ENCODE measurements at places on chromosomes 3 and 15.
A peak's percentile ranks its signal among the peaks of the same experiment; 100 is the strongest.

- DNase-seq: no peak
Observed at GRCh38 chr3:17070161-17070959, 185.6 kb downstream of the PLCL2 start.

- DNase-seq: no peak
Observed at GRCh38 chr3:29826712-29827111, 545.8 kb downstream of the RBMS3 start.

GRCh38 chr15:99450896-99451358, 114.9 kb upstream of the MEF2A start:
- peak; percentile 67 for DNase-seq

DNA sequence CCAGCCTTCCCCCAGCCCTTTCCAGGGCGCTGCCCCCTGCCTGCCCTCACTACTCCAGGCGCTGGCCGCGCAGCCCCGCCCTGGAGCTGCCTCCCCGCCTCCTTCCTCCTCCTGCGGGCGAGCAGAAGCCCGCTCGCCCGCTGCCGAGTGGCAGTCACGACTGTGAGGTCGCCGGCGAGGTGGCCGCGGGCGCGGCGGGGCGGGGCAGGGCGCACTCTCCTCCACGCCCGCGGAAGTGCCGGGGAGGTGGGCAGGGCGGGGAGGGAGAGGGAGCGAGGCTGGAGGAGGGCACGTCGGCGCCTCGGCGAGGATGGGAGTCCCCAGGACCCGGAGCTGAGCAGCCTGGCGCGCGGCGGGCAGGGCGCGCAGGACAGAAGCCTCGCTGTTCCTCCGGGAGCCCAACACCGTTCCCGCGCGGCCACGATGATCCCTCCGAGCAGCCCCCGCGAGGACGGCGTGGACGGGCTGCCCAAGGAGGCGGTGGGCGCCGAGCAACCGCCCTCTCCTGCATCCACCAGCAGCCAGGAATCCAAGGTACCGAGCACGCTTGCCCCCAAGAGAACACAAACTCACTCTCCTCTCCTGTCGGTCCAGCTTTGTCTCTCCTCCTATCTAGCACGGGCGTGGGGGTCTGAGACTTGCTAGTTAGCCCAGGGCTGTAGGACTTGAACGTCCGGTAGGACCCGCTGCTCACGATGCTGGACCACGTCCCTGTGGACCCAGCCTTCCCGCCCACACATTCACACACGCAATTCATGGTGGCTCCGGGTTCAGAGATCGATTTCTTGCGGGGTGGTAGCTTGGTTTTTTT, at the start of gene STAC:
Gene STAC (plus strand): TSS at position 284 of the 811 bp plus-strand sequence. CDS start 140 bp downstream, at position 424.
- DNase-seq: peak; percentile 26

- DNase-seq: no peak
Observed at GRCh38 chr3:111159391-111159790, 87.8 kb downstream of the NECTIN3 start.

DNA sequence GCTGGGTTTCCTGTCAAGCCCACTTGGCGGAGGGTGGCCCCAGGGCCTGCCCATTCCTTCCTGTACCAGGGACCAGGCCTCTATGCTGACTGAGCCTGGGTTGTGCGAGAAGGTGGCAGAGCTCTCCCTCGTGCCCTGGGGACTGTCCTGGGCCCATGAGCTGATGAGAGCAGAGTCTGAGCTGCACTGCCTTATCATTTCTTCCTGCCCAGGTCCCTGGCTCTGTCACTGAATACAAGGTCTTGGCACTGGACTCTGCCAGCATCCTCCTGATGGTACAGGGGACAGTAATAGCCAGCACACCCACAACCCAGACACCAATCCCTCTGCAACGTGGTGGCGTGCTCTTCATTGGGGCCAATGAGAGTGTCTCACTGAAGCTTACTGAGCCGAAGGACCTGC, 7.5 kb downstream of the MPI start:
- DNase-seq: no peak

GRCh38 chr3:177201700-177202397, 4.6 kb upstream of the TBL1XR1 start:
- no peak for DNase-seq

GRCh38 chr15:60679256-60679655, 200.3 kb upstream of the ICE2 start:
- no peak for DNase-seq

DNA sequence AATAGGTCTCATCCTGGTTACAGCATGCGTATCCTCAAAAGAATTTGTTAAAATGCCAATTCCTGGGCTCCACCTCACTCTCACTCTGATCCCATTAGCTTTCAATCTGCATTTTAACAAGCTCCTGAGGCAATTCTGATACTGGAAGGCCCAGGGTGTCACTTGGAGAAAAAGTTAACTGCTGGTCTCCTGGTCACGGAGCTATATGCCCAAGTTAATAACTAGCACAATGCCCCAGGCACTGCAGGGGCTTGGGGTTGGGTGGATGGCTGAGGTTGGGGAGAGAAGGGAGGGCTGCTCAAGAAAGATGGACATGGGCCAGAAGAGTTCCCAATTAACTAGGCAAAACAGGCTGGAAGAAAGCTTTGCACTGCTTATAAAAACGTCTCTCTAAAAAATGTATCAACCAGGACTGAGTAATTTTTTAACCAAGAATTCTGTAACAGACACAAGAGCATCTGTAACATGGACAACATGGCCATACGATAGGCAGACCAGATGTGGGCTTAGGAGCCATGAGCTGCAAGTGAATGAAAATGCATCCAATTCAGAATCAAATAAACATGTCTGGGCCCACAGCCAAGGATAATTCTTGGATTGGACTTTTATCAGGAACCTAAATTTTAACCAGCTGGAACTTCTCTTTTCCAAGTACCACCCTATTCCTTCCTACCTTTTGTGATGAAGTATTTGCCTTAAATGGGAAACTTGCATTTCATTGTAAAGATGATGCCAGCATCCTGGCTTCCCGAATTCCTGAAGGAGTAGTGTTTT, 4.2 kb downstream of the IL17RD start:
- DNase-seq: no peak

- no peak for DNase-seq
Observed at GRCh38 chr3:169241630-169241990, 421.9 kb downstream of the MECOM start.

GRCh38 chr3:114775395-114775794, 371.7 kb downstream of the ZBTB20 start:
- DNase-seq: no peak

- DNase-seq: no peak
Observed at GRCh38 chr3:164113371-164114332, 964.6 kb downstream of the SI start.

DNA sequence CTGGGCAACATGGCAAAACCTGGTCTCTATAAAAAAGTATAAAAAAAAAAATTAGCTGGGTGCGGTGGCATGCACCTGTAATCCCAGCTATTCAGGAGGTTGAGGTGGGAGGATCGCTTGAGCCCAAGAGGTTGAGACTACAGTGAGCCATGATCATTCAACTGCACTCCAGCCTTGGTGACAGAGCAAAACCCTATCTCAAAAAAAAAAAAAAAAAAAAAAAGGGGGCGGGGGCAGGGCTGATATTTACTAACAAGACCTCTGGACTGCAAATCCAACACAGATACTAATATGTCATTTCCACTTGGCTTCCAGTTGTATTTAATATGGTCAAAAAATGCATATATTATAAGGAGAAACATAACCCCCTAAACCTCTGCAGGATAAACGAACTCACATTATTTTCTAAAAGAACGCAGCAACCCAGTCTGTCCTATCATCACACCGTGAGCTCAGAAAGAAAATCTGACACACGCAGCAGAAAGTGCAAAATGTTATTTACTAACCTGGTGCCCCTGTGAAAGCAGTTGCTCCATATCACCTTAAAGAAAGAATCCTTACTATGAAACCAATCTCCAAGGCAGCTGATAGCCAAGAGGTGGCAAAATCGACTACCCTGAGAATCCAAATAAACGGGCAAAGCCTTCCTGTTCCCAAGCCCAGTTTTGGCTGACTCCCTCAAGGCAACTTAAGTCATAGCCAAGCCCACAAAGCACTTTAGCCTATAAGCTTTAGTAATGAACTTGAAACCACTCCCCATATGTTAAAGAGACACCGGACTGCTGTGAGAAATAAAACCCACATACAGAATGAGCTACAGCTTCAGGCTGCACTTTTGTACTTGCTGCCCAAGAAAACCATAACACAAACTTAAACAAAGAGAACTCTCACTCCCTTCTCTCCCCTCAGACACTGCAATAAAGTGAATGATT, 39.3 kb downstream of the PLD1 start:
- no peak for DNase-seq

DNA sequence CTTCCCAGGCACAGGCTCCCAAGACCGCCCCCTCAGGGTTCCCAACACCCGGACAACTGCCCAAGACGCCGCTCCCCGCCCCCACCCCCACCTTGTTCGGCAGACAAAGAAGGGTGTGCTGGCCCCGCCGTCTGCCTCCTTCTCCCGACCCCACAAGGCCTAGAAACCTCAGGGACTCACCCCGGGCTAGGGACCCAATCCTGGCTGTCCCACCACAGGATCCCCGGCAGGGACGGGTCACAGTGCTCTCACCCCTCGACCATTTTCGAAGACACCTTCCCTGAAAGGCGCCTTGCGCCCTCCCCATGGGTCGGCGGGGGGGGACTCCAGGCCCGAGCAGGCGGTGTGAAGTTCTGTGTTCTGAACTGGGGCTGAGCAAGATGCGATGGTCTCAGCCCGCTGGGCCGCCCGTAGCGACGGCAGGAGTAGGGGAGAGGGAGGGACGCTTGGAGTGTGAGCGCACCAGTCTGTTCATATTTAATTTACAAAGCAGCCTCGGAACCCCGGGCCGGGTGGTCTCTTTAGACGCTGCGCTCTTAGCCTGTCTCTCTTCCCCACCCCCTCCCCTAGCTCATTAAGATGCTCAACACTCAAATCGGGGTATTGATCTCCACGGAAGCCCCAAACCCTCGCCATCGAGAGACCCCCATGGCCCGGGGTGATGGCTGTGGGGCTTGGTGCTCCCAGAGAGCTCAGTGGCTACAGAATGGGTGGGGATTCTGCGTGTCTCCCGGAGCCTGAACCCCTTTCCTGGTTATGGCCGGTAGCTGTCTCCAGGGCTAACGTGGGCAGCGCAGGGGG, 1.4 kb upstream of the ISLR2 start:
- no peak for DNase-seq

- no peak for DNase-seq
Observed at GRCh38 chr3:186622651-186623310, 9.9 kb downstream of the AHSG start.

DNA sequence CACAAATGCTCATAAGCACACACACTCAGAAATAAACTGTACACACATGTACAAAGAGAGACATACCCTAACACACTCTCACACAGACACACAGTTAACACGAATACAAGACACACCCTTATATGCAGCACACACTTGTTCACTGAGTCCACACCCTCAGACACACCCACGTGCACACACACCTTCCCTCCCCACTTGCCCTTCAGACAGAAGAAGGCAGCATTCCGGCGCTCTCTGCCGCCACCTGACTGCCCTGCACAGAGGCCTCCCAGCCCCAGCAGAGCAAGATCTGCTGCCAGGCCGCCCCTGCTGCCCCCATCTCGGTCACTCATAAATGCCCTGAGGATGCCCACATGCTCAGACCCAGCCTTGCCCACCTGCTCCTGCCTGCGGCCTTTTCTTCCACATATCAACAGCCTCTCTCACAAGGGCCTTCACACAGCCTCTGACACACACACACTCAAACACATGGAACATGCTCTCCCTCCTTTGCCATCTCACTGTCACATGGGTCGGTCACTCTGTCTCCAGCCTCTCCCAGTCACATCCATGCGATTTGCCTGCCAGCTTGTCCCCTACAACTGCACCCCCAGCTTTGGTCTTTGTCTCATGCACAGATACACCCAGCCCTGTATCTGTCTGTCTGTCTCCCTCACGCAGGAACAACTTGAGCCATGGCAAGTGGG, 71.1 kb downstream of the EPHB3 start:
- DNase-seq: no peak

GRCh38 chr3:15859507-15860013, 61.8 kb upstream of the ANKRD28 start:
- DNase-seq: peak; percentile 86

- DNase-seq: no peak
Observed at GRCh38 chr3:38582941-38583645, 66.4 kb downstream of the SCN5A start.

GRCh38 chr3:50652709-50653108, 22.0 kb upstream of the DOCK3 start:
- peak; percentile 69 for DNase-seq

GRCh38 chr3:180457225-180457624, 144.7 kb upstream of the TTC14 start:
- no peak for DNase-seq

DNA sequence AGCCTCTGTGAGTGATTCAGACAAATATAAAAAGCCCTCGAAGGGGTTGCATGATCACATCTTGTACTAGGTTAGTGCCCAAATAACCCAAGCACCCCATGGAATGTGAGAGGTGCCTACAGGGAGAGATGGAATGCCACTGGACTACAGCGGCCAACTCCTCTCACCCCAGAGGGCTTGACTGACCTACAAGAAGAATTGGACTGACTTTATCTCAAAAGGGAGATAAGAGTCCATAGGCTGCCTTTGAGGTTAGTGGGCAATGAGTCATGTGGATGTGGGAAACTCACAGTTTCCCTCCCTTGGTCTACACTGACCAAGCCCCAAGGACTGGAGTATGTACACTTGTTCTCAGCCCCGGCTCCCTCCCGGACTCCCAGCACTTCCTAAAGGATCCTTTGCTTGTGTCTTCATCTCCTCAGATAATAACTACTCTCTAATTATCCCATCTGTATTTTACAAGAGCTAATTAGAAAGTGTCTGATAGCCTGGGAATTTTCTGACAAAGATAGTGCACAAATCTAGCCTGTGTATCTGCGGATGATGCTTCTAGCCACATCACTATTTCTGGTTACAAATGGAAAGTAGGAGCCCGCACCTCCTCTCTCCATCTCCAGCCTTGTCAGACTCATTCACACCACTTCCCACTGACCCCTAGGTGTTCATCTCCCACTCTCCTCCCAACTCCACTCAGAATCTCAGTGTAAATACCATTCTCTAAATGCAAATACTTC, 547.8 kb upstream of the TBL1XR1 start:
- DNase-seq: no peak

DNA sequence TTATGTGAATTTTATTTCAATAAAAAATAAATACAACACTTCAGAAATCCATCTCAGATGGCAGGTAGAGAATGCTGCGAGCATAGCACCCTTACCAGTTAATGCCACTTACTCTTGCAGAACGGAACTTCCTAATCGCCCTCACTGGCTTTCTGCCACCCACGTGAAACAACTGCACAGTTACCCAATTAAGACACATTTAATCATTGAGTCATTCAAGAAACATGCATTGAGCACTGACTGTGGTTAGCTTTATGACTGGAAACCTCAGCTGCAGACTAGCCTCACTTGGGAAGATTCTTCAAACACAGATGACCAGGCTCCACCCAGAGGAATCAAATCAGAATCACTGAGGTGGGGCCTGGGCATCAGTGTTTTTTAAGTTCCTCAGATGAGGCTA, 5.6 kb upstream of the MFGE8 start:
- DNase-seq: no peak

- DNase-seq: no peak
Observed at GRCh38 chr15:94792196-94792595, 560.8 kb downstream of the MCTP2 start.

DNA sequence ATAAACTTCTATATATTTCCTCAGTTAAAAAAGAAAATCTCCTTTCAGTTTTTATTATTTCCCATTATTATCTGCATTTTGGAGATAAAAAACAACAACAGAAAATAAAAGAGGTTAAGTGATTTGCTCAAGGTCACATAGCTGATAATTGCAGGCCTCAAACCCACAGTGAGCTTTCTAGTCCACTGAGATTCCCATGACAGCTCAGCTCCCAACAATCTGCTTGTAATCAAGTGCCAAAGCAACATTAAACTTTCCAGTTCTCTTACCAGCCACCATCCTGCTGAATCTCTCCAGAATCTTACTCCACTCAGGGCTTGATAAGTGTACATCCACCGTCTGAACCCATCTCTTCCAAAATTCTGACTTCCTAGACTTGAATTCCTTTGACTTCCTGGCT, 318.2 kb upstream of the SEMA6D start:
- no peak for DNase-seq

Measured in activated T-cell treated with anti-CD3 and anti-CD28 coated beads, Interleukin-2, amount 50 U/mL, for 24 hours (primary cell).